ENCODE measurements at places on chromosomes 4 and X.
A peak's percentile ranks its signal among the peaks of the same experiment; 100 is the strongest.

- no peak for DNase-seq
Observed at GRCh38 chr4:157994863-157995262, 178.0 kb downstream of the GASK1B start.

- no peak for DNase-seq
Observed at GRCh38 chrX:24235084-24235710, 78.7 kb downstream of the SUPT20HL2 start.

GRCh38 chr4:130632731-130633604 lies 1537.0 kb downstream of the C4orf33 start:
- no peak for DNase-seq

GRCh38 chrX:47748576-47748975 lies 88.1 kb upstream of the ZNF81 start:
- no peak for DNase-seq

DNA sequence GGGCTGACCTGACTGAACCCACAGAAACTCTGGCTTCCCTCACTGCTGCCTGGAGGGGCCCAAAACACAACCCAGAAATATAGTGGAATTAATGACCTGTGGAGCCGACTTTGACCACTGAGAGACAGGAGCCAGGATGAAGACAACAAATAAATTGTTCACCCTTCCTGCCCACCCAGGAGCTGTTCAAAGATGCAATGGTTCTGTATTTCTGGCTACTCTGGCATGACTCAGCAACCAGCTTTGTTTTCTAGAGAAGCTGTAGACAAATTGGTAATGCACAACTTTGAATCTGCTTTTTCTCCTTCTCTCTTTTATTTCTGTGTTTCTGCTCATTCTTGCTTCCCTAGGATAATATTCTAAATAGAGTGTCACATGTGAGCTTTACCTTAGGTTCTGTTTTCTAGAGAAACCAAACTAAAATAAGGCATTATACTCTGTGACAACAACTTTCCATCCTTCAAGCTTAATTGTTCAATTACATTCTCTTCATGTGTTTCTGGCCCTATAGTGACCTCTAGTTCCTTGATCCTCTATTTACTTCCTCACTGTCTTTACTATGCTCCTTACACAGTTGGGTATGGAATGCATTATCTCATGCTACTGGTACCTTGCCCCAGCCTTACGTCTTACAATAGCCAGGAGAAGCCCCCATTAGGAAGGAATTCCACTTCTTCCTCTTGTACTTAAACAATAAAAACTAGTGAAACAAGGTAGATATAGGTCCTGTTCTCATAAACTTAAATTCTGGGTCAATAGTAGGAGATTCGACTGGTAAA lies 6.5 kb upstream of the PRKG2 start:
- DNase-seq: no peak

DNA sequence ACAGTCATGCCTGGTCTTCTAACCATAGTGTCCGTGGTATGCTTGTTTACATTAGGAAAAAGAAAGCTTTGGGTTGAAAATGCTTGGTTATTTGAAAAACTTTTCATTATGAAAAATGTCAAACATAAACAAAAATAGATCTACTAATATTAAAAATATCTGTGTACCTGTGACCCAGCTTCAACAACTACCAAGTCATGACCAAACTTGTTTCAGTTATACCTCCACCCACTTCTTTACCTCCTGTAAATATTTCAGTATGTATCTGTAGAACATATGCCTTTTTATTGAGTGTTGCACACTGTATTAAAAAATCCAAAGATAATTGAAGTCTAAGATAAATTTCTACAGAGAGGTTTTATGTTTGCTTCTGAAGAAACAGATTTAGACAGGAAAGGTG lies 153.7 kb upstream of the GYPA start:
- no peak for DNase-seq

- no peak for DNase-seq
Observed at GRCh38 chrX:40009462-40009851, 88.3 kb downstream of the BCOR start.

GRCh38 chr4:184217634-184218033 lies at the start of gene ENPP6:
Gene ENPP6, minus strand, starts transcription at chr4:184217873. Its CDS starts 54 bp downstream, at chr4:184217819.
- DNase-seq: no peak

DNA sequence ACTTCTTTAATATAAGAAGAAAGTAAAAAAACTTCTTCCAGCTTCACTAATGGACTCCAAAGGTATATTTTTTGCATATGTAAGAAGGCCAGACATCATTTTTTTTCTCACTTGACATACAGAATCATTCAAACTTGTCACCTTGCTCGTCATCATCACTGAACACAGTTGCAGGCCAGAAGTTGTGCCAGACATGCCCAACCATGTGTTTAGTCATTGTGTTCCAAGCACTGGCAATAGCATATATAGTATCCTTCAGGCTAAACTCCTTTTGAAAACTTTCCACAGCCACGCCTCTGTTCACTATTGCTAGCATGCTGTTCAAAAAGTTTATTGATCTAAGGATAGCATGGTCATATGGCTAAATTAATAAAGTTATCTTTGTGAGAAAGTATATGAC lies 83.3 kb downstream of the CHIC2 start:
- DNase-seq: no peak

- peak; percentile 91 for DNase-seq
Observed at GRCh38 chr4:15400981-15401671, 26.7 kb upstream of the C1QTNF7 start.

DNA sequence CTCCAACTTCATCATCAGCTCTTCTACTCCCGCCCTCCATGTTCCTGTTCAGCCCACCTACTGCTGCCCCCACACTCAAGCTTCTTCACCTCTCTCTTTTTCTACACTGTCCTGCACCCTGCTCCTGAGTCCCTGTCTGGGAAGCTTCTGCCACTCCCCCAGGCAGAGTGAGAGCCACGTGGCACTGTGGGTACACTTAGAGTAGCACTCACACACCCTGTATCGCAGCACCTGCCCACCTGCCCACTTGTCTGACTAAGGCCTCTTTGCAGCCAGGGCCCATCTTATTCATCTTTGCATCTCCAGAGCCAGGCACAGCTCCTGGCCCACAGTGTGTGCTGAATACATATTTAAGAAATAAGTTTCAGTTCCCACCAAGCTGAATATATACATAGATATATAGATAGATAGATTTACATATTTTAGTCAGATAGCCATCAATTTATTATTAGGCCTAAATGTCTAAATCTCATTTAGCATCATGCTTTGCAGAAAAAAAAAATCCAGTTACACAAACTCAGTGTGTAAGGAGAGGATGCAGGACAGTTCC lies 24.9 kb downstream of the CCDC149 start:
- DNase-seq: no peak

DNA sequence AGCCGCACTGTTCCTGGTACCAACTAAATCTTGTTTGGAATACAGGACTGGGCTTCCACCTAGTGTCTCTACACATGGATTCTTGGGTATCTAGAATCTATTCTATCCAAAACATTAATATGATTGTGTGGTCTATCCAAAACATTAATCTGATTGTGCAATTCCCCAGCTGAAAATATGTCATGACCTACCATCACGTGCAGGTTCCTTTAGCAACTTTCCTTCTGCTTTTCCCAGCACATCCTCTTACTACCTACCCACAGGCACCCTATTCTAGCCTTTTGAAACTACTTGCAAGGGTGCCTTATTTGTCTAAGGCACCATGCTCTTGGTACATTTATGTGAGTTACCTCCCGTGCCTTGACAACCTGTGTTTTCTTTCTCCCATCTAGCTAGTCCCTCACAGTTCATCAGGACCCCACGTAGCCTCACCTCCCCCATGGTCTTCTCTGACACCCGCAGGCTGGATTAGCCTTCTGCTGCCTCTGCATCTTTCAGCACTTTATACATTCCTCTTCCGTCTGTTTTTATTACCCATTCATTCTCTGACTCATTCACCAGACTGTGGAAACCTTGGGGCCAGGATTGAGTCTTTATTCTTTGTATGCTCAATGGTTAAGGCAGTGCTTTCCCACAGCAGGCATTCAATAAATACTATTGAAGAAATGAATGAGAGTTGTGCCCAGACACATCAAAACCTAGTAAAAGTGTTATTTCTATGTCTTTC lies 88.8 kb upstream of the FAM9B start:
- DNase-seq: no peak

DNA sequence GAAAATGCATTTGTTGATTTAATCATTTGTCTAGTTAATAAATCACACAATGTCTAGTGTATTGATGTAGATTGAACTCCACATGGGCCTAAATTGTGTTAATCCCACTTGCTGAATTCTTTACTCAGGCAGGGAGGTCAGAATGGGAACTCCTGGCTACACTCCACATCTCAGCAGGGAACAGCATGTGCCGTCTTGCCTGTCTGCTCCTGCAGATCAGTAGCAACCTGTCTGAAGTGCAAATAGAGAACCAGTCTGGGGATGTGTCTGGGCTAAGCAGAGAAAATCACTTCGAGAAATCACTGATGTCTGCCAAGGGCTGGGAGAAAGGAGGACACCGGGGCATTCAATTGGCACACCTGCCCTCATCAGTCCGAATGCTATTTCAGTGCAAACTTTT lies 16.5 kb upstream of the MXRA5 start:
- DNase-seq: no peak

GRCh38 chr4:62414563-62414962 lies 1214.4 kb downstream of the ADGRL3 start:
- no peak for DNase-seq

DNA sequence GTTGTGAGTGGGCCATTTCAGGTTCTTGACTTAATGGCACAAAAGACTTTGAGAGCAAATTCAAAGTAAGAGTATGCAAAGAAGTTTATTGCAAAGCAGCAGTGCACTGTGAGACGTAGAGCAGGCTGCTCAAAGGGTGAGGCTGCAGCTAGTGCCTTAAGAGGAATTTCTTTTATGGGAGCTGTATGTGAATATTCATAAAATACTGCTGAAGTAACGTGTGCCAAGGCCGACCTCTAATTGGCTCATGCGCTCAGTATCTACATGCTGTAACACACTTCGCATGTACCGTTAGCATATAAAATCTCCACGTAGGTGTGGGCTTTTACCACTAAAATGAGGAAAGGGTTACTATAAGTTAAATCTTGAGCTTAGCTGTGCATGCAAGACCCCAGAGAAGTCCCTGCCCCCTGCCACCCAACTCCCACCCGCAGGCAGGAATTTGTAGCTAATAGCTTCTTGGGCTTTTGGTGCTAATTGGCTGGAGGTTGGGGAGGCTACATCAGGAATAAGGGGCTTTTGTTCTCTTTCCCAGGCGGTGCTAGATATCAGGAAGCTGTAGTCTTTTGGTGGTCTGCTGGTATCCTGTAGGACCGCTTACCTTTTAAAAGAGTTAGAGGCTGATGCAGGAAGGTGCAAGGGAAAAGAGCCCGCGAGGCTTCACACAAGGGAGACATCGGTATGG lies 47.6 kb downstream of the FSTL5 start:
- no peak for DNase-seq

DNA sequence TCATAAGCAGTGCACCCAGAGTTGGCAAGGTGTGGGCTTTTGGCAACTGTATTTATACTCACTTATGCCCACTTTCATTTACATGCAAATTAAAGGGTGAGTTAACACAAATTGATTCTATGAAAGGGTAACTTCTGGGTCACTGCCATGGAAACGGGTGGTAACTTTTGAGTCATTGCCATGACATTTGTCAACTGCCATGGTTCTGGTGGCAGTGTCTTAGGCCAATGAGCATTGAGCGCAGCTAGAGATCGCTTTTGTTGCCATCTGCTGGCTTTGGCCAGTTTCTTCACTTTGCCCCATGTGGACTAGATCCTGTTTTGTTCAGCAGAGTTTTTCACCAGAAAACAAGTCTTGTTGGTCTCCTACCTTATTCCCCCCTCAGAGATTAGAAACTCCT lies 170.8 kb upstream of the NUDT6 start:
- no peak for DNase-seq

GRCh38 chr4:72677886-72678285 lies 108.9 kb upstream of the ADAMTS3 start:
- no peak for DNase-seq

GRCh38 chrX:53071604-53072417 lies 10.4 kb upstream of the TSPYL2 start:
- peak; percentile 22 for DNase-seq

- DNase-seq: no peak
Observed at GRCh38 chrX:138925330-138925729, 213.8 kb upstream of the FGF13 start.

DNA sequence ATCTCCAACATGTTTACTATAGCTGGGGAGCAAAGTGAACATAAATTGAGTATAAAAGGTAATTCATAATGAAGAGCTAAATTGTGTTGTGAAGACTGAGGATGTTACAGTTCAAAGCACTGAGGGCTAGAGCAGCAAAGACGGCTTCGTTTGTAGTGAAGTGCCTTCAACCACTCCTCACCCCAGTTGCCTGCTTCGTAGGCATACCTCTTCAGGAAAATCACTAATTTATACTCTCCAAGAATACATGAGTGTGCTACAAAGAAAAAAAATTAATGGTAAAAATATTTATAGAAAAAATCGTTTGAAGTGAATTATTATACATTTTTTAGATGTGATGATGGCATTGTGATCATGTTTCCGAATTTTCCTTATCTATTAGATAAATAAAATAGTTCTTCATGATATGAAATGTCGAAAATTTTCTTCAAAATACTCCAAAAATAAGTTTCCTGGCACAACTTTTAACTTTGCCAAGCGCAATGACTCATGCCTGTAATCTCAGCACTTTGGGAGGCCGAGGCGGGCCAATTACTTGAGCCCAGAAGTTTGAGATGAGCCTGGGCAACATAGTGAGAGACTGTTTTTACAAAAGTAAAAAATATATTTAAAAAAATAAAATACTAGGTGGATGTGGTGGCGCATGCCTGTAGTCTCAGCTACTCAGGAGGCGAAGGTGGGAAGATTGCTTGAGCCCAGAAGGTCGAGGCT lies 41.6 kb downstream of the ZFP42 start:
- DNase-seq: no peak

- DNase-seq: no peak
Observed at GRCh38 chrX:47618923-47619485, 653 bp downstream of the SYN1 start.

- DNase-seq: no peak
Observed at GRCh38 chr4:30716158-30716557, 4.0 kb upstream of the PCDH7 start.

- no peak for DNase-seq
Observed at GRCh38 chr4:68905598-68905938, 46.0 kb downstream of the UGT2A3 start.

GRCh38 chr4:182453830-182454229 lies 210.6 kb downstream of the TENM3 start:
- no peak for DNase-seq

DNA sequence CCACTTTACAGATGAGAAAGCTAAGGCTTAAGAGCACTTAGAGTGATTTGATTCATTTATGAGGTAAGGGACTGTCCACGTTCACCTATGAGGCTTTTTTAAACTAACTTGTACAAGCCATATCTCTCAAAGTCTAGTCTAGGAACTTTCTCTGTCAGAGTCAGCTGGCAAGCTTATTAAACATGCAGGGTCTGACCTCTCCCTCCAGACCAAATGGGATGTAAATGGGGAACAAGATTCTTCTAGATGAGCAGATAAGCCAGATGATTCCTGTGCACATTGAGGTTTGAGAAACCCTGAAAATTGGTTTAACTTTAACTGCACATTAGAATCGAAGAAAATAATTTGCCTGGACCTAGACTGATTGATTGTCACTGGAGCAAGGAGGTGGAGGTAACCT lies 160.0 kb upstream of the SPRY1 start:
- DNase-seq: no peak

- no peak for DNase-seq
Observed at GRCh38 chrX:102008901-102009300, 77.1 kb upstream of the ZMAT1 start.

GRCh38 chr4:52550186-52550585 lies 108.9 kb downstream of the USP46 start:
- no peak for DNase-seq

GRCh38 chrX:91414713-91415112 lies 19.9 kb upstream of the PABPC5 start:
- no peak for DNase-seq

Data from NCI-H226 (cell line).